ENCODE measurements at places on chromosomes 5 and 9.

GRCh38 chr5:6181147-6181729 lies 197.1 kb downstream of the MED10 start:
- no peak for DNase-seq

DNA sequence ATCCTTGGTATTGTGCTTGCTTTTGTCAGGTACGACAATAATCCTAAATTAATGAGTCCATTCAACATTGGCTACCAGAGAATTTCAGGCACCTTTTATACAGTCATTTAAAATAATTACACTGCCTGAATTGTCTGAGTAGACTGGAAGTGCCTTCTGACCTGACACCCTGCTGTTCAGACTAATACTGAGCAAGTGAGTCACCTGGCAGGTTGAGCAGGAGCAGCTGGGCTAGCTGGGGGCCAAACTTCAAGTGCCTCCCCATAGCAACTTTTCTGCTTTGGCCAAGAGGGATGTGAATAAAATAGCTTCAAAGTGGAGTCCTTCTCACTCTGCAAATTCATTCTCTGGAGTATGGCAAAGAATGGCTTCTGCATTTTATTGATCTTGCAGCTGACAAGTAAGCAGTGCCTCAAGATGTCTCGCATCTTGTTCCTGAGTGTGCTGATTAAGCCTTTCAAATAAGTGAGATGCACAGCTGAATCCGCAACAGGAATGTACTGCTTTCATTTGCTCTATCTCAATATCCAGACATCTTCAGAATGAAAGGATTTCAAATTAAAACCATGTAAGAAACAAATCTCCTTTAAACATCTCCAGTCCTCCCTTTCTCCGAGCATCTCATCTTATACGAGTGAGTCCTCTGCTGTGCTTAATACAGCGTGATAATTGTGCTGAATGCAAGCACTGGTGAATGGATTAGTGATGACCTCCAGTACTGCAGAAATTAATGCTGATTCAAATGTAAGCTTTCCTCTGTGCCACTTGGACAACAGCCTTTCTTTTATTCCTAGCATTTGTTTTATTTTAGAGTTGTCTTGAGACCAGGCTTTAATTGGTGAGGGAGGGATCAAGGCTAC lies 271.2 kb downstream of the EDIL3 start:
- no peak for DNase-seq

DNA sequence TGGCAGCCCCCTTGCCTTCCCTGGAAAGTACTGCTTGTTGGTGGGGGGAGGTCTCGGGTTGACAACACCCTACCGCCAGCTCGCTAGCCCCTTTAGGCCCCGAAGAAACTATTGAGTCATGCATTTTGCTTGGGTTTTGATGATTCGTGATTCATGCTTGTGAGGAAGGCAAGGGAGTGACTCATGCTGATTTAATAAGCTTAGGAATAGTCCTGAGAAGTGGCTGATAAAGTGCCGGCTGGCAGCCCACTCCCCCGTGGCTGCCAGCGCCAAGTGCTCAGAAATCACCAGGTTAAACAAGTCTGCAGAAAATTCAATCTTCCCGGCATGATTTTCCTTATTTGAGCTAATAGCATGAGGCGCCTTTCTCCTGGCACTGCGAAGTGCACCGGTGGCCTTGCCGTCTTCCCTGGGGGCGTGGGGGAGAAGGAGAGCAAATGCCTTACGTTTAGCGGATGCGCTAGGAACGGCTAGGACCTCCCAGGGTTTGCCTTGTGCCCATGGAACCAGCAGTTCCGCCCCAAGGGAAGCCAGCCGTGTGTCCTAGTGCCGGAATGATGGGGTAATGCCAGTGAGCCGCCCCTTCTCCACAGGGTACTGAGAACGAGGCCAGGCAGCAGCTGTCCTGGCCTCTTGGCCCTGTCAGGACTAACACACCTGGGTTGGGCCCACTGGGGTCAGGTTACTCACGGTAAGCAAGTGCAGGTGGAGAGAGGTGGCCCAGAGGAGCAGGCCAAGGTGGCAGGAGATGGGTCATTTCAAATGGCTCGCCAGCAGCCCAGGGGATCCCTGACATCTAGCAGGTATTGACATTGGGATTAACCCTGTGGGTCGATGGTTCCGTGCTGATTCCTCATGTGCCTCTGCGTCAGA lies 151.9 kb downstream of the MACROH2A1 start:
- DNase-seq = peak; percentile 78

DNA sequence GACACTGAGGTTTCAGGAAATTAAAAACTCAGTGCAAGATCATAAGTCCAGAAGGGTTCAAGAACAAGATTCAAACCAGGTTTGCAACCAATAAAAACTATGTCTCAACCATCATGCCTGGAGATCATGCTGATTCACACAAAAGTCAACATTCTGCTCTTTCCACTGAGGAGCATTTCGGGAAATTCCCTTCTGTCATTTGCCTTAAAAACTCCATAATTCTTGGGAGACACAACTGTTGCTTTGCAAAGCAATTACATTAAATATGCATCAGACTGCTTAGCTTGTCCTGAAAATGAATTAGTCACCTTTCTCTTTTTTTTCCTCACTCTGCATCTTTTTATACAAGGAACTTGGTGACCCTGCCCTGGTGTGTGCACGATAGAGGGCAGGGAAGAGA lies 275.9 kb upstream of the ZNF462 start:
- no peak for DNase-seq

DNA sequence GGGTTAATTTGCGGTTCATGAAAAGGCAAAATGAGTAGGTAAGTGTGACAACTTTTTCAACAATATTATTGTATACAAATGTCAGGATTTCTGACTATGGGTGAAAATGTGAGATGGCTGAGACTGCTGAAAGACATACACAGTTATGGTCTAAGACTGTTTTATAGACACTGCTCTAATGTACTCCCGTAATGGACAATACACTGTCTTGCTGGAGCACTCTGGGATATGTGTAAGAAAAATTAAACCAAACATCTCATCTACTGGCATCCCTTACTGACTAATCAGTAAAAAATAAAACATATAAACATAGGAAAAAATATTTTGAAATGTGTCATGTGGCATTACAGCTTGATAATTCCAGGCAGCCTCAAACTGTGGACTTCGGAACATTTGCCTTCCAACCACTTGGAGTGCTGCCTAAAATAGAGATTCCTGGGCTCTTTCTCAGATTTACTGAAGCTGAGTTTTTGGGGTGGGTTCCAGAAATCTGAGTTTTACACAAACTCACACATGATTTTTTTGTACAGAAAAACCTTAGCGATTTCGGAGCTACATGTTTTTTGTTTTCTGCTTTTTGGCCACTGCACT lies 233.9 kb upstream of the TBCA start:
- DNase-seq = peak; percentile 72

GRCh38 chr9:18798106-18798505 lies 234.9 kb downstream of the SAXO1 start:
- no peak for DNase-seq

DNA sequence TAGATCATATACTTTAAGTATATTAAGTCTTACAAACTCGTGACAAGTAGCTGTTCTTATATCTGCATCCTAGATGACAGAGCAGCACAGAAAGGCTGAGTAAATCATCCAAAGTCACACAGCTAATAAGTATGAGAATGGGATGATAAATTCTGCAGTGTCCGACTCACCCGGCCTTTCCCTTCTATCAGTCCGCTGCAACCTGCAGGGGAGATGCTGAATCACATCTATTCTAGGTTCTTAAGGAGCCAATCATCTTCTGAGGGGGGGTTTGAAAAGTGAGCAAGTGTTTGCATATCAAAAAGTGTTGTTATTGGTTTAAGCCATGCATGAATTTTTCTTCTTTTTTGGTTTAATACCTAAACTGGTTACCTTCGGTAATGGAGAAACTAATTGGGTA lies 38.9 kb downstream of the ADAMTS16 start:
- no peak for DNase-seq

- no peak for DNase-seq
Observed at GRCh38 chr9:128617943-128618342, 38.7 kb downstream of the DYNC2I2 start.

- DNase-seq = no peak
Observed at GRCh38 chr5:142982821-142983200, 212.6 kb downstream of the ARHGAP26 start.

- no peak for DNase-seq
Observed at GRCh38 chr5:175588709-175589429, 69.0 kb upstream of the HRH2 start.

DNA sequence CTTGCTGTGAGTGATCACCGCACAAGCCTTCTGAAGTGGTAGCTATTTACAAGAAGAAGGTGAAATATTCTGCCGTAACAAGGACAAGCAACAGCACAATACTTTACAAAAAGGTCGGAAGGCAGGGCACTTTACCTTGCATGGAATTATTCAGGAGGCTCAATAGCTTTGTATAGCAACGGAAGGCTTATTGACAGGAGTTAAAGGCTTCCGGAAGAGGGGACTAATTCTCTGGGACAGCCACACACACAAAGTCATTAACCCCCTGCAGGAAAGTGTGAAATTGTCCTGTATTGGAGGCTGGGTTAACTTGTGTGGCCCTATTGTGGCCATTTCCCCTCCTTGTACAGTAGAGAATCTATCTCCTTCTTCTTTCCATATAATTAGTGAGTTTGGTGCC lies 199.3 kb upstream of the SEMA6A start:
- DNase-seq = no peak

Data from AG08396 (cell line).